ENCODE measurements at places on chromosomes 13 and 19.

DNA sequence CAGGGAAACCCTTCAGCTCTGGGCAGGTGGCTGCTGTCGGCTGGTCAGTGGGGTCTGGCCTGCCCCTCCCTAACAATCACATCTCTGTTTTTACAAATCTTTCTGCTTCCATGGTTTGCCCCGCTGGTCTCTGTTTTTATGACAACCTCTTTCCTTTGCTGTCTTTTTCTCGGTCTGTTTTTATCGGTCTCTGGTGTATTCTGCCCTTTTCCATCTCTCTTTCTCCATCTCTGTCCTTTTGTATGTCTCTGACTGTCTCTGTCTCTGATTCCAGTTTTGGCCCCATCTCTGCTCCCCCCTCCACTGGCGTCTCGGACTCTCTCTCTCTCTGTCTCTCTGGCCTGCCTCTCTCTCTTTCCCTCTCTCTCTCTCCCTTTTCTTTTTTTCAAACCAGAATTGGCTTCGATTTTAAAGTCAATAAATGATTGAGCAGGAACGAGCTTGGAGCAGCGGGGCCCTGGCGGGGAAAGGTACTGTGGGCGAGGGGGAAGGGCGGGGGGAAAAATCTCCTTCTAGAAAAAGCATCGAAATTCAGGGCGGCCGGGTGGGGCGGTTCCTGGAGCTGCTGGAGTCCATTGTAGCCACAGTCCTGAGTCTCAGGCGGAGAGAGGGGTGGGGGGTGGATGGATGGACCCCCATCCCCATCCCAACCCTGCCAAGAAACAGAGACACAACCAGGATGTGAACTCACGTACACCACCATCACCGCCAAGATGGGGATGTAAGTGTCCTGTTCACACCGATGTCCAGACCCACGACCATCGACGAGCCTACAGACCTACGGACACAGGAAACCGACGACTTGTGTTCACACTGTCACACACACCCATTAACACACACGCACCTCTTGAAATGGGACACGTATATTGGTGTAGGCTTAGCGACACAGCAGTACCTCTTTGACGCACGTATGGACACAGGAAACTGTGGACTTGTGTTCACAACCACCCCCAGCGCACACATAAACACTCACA is 3.0 kb downstream of the NFIX start:
- DNase-seq = no peak

DNA sequence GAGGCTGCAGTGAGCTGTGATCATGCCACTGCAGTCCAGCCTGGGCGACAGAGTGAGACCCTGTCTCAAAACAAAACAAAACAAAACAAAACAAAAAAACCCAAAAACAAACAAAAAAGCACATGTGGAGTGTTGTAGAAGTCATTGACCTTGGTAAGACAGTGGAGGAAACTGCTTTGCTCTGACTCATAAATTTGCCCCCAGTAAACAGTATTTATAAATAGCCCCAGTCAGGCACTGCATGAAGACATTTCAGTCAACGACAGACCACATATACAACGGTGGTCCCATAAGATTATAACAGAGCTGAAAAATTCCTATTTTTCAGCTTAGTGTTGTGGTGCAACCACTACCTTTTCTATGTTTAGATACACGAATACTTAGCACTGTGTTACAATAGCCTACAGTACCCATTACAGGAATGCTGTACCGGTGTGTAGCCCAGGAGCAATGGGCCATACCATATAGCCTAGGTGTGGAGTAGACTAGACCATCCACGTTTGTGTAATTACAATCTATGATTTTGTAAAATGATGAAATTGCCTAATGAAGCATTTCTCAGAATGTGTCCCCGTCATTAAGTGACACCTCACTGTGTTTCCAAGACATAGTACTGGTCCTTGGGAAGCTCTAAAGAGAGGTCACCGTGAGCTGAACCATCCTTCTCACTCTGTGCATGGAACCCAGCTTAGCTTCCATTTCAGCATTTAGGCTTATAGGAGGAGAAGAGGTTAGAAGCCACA is 1.1 kb downstream of the ARL11 start:
- no peak for DNase-seq

DNA sequence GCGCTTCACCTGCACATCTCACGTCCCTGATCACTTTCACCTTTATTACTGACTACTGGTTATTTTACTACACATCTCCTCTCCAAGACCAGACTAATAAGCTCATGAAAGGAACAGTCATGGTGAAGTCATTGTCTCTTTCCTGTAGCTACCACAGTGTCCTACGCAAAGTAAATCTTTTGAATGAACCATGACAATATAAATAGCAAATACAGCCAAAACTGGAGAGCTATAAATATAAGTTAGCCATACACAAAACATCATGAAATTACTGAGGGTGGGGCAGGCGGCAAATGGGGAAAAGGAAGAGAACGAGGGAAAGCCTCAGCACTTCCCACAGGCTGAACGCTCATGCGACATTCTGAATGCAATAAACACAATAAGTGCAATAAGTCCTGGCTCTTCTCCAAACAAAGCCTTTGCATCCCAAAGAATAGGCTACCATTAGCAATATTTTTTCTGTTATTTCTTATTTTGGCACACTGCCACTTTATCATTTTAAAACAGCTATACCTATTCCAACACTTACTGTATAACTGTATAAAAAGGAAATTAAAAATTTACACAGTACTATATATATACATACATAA is 62.5 kb downstream of the TUBGCP3 start:
- no peak for DNase-seq

GRCh38 chr13:61128850-61129645 is 286.6 kb downstream of the PCDH20 start:
- peak; percentile 35 for DNase-seq

DNA sequence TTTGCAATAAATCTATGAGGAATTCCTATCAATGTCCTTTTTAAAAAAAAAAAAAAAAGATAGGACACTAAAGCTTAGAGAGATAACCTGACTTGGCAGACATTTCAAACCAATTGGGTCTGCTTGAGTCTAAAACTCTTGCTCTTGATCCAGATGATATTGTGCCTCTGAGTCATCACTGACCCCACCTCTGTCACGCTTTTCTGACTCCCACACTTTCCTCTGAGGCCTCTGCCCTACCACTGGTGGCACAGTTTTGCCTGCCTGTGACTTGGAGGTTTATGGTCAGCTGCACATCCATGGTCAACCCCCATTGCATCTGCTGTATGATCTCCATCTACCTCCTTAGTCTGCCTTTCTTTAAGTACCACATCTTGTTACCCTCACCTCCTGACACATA is 328.7 kb downstream of the SPRY2 start:
- no peak for DNase-seq

GRCh38 chr19:51993422-51993821 is 6.8 kb upstream of the ZNF350 start:
- DNase-seq = no peak

DNA sequence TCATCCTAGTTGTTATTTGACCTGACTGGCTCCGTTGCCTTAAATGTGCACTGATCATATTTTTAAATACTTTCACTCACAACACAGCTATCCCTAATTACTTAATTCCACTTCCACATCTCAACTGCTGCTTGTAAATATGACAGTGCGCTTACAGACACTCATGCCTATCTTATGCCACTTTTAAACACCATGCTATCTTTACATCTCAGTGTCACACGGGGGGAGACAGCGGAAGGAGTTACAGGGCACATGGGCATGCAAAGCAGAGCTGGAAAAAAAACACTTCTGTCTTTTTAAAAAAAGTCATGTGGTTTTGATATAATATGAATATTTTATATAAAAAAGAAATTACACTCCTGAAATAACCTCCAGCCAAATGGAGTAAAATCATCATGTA is 44.1 kb downstream of the SMAD9 start:
- DNase-seq = no peak

- no peak for DNase-seq
These were observed 6.0 kb upstream of the KXD1 start for GRCh38 chr19:18551631-18552030.

DNA sequence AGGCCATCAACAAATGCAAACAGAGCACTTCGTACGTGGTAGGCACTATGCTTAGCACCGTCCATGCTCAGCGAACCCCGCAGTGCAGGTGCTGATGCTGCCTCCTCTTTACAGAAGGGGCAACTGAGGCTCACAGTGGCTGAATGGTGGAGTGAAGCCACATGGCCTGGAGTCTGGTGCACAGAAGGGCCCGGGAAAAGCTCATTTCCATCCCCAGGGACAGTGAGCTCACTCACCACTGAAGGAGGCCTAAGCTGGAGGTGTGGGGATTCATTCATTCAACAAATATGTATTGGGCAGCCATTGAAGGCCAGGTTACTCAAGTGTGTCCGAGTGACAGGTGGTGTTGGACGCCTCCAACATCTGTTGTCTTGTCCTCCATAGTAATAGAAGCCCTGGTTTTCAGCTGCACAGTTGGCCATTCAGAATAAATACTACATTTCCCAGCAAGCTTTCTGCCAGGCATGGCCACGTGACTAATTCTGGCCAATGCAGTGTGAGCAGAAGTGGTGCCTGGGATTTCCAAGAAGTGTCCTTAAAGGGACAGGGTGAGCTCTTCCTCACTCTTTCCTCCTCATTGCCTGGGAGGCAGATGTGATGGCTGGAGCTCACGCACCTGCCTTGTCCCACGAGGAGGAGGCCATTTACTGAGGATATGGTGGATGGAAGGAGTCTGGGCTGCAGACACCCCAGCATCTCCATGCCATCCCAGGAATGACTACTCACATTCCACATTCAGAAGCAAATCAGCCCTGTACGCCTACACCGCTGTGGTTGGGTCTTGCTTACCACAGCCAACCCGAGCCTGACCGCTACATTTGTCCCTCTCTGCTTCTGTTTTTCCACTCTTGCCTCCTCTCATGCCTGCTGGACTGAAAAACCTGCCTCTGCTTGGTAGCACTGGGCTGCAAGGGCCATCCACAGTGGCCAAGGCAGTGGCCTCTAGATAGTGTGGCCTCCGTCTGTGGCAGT is 2.3 kb upstream of the ZNRF4 start:
- no peak for DNase-seq

- DNase-seq = no peak
These were observed 3.0 kb upstream of the CYP4F12 start for GRCh38 chr19:15669891-15670290.

DNA sequence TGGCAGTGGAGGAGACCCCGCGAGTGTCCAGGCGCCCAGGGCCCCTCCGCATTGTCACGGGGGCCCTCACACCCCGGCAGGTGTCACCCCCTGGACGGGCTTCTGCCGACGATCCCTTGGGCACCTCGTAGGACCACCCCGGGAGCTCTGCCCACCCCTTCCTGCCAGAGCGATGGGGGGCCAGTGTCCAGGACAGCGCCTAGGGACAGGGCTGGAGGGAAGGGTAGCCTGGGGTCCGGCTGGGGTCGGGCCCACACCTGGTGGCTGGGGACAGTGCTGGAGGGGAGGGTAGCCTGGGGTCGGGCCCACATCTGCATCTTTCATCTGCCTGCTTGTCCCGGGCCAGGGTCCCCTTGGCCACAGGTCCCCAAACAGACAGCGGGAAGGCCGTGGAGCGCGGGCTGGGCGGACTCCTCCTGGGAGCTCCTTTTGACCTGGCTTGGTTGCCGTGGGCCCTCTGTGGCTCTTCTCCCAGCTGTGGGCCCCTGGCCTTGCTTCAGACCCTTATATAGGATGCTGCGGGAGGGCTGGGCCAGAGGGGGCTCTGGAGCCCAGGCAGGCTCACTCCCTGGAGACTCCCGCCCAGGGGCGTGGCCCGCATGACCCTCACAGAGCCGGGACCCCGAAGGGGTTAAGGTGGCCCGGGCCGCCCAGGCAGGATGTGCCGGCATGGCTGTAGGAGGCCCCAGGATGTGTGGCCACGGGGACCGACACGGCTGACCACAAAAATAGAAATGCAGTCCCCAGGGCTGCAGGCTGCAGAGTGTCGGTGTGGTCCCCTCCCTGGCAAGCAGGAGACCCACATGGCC is 74.1 kb upstream of the MCF2L start:
- DNase-seq = no peak

- DNase-seq = no peak
These were observed 3.6 kb downstream of the ANO8 start for GRCh38 chr19:17331045-17331558.

DNA sequence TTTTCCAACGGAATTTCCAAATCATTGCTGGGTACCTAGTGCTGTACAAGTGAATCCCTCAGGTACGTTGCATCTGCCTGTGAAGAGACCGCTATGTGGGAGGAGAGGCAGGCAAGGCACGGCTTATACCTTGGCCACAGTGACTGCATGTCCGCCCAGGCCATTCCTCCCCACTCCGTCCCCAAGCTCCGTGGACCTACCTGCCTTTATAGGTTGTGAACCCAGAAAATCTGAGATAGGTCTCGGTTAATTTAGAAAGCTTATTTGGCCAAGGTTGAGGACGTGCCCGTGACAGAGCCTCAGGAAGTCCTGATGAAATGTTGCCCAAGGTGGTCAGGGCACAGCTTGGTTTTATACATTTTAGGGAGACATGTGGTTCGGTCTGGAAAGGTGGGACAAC is 218.5 kb upstream of the TSHZ3 start:
- DNase-seq = no peak

- DNase-seq = no peak
These were observed 444.8 kb downstream of the FOXO1 start for GRCh38 chr13:40221460-40222201.

DNA sequence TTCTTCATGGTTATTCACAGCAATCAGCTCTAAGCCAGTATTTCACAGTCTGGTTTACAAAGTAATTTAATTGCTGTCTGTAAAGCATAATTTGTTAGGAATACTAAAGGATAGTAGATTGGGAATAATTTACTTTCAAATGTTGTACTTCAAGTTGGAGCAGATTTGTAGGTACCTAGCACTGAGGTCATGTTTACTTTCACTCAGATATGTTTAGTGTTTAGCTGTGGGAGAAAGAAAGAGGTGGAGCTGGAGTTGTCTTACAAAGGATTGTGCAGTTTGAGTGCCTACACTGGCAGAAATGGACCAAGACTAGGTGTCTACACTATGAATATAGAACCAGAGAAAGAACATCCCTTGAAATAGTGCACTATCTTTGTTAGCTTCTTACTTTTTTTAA is 464.6 kb downstream of the PCDH9 start:
- DNase-seq = no peak

DNA sequence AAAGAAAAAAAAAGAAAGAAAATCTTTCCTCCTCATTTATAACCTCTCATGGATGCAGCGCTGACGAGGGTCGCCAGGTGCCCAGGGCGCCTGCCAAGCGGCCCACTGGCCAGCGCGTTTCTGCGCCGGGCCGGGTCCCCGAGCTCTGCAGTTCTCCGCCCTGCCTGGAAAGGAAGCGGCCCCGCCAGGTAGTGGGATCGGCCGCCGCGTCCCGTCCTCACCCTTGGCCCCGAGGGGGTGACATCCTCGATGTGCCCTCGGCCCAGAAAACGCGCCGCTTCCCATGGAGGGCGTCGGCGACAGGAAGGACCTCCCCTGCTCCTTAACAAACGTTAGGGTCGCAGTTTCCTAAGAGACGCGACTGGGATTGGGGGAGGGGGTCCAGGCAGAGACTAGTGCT is 56.9 kb downstream of the ZNF726 start:
- no peak for DNase-seq

DNA sequence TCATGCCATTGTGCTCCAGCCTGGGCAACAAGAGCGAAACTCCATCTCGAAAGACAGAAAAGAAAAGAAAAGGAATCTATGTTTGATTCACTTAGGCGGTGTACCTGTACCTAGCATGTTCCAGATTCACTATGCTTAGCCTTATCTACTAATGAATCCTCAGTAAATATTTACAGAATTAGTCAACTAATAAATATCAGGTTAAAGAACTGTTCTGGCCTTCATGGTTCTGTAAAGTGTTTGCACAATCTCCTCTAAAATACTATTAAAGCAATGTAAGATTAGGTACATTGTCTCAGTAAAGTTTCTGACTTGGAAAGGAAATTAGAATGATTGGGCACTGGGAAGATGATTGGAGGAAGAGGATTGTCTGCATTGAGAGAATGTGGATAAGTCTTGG is 2770.4 kb downstream of the PCDH9 start:
- DNase-seq = no peak

All from globus pallidus (tissue), 1 donor.